ENCODE measurements at places on chromosomes 1 and 21. TPM values are rescaled to one million over a fixed set of nuclear protein-coding genes. Genes with fewer than 3 reads are reported as not detected.
A peak's percentile ranks its signal among the peaks of the same experiment; 100 is the strongest.

DNA sequence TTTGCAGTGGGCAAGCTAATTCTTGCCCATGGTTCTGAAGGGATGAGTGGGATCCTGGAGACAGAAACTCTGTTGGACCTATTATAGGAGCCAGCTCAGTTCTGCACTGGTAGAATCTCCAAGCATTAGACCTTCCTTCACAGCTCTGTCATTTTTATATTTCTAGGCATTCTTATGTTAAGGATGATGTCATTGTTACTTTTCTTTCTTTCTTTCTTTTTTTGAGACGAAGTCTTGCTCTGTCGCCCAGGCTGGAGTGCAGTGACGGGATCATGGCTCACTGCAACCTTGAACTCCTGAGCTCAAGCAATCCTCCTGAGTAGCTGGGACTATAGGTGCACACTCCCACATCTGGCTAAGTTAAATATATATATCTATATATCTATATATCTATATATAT lies 7.5 kb downstream of the PFKFB2 start:
- no peak for DNase-seq

DNA sequence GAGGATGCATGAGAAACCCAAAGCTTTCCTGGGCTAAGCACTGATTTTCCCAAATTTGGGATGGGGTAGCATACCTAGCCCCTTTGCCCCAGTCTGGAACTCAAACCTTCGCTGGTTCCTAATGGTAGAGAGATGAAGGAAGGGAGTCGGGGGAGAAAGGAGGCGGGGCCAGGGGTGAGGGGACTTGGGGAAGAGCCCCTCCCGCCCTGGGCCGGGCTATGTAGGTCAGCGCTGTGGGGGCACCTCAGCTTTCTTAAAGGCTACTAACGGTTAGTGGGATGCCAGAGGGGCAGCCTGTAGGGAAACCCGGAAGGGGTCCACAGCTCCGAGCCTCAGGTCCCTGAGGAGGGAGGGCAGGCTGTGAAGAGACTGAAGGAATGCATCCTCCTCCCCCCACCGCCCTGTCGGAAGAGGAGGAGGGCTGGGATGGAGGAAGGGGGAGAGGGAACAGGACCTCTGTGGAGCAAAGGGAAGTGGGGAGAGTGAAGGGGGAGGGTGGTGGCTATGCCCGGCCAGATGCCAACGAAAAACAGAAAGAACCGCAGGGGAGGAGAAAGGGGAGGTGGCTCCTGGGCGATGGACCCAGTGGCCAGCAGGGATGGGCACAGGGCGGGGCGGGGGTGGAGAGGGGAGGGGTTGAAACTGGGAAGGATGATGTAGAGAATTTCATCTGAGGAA lies 1.3 kb downstream of the CADM3 start:
- DNase-seq, result no peak

DNA sequence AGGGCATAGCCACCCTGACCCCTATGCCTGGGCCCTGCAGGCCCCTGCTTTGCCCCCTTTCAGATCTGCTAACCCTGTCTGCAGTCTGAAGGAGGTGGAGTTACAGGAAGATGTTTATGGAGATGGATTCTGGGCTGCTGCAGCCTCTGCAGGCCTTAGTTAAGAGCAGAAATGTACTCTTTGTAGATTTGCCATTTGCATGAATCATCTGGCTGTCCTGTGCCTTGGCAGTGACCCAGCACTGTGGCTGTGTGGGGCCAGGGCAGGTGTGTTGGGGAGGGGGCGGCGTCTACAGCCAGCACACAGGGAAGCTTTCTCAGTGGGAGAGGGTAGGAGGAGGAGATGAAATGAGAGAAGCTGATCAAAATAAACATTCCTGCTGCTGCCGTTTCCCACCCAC lies 867.3 kb downstream of the PLA2G4A start:
- no peak for DNase-seq

- no peak for DNase-seq
Measured at GRCh38 chr1:36123356-36123755, 1.7 kb downstream of the COL8A2 start.

- no peak for DNase-seq
Measured at GRCh38 chr1:154589780-154590179, 18.2 kb downstream of the ADAR start.

DNA sequence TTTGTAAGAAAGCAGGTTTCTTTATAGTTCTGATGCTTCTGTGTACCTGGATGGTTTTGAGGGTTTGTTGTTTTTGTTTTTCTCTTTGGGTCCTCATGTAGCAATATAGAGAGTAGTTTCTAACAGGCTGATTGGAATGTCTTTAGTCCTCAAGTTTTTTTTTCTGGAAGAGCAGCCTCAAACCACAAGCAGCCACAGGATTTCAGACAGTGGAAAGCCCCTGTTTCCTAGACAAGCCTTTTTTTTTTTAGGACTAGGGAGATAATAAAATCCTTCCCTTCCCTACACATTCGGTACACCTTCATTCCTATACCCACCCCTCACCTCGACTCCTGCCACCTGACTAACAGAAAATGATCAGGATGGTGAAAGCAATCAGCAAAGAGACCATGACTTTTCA lies 47.6 kb downstream of the ACP6 start:
- no peak for DNase-seq

DNA sequence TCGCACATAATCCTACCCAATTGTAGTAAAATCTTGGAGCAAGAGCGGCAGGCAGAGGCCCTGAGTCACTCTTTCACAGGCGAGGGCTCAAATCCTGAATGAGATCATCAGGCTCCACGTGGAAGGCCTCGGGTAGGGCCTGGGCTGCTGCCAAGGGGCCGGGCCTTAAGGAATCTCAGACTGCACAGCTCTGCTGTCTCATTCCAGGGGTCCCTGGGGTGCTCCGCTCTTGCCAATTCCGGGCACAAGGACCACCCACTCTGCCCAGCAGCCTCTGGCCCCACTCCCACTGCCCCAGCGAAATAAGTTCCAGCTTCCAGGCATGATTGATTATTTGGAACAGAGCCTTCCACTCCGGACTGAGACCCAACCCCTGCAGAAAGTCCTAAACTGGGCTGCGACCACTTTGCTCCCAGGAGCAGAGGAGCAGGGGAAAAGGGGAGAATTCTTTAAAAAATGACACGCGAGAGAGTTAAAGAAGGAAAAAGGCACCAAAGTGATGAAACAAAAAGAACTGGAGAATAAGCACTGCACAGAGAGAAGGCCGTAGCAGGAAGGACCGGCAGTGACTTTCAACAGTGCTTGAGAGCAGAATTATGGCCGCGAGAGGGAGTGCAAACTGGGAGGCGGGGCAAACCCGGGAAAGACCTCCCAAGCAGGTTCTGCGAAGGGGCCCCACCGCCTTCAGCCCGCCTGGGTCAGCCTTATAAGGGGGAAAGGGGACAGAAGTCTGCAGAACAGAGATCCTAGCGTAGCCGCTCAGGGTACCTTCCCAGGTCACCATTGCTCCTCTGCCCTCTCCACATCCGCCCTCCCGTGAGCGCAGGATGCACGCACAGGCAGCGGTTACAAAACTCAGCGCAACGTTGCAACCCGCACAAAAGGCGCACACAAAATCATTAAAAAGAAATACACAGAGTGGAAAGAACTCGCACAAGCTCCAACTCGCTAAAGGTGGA lies 2.0 kb downstream of the ADAMTS1 start:
- DNase-seq, result peak; percentile 57

DNA sequence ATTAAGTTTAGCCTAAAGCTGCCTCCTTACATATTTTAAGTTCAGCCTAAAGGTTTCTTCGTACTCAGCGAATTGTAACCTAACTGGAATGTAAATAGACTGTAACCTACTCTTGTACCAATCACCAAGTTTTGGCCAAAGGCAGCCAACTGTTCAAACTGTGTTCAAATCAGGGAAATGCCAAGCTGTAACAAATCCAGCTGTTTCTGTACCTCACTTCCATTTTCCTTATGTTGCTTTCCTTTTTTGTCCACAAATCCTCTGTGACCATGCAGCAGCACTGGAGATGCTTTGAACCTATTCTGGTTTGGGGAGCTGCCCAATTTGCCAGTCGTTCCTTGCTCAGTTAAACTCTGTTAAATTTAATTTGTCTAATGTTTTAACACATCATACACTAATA lies 3.2 kb upstream of the APOBEC4 start:
- DNase-seq, result no peak

DNA sequence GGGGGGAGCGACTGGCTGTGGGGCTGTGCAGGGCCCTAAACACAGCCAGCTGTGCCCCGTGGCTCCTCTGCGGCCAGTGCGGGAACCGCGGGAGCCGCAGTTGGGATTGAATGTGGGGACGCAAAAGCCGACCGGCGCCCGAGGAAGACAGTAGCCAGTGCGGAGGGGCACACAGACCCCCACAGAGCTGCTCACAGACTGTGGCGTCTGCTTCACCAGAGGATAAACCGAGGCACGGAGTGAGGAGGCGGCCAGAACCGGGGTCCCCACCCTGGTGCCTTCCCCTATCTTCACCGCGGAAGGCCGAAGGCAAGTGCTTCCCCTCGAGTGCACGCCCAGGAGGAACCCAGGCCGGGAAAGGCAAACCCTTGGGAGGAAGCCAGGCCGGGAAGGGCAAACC lies 8.7 kb upstream of the TMEM52 start:
- DNase-seq, result no peak

GRCh38 chr1:84259989-84260388 lies 41.5 kb upstream of the SAMD13 start:
- DNase-seq, result no peak

DNA sequence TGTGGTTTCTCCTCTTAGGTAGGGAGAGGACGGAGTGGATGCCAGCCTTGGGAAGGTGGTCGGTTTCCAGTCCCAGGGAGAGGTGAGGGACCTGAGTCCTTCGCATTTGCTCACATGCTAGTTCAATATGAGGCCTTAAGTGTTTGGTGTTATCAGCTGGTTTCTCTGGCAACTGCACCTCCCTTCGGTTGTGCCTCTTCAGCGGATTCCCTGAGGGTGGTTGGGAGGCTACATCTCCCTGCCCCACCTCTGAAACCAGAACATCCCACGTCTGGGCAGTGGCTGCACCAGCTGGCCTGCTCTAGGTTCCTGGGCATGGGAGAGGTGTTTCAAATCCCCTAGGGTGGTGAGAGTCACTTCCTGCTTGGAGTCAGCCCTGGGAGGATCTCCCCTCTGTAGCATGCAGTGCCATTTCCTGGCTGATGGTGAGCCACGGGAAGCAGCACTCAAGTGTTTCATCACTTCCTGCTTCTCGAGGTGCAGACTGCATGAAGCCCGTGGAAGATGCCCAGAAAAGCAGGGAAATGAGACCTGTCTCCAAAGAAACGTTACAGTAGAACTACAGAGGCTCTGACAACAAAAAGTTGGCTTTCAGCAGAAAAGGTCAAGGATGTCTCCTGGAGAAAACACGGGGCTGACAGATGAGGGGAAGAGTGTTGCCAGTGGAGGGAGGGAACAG lies 4.5 kb downstream of the TMEM125 start:
- DNase-seq, result peak; percentile 67

DNA sequence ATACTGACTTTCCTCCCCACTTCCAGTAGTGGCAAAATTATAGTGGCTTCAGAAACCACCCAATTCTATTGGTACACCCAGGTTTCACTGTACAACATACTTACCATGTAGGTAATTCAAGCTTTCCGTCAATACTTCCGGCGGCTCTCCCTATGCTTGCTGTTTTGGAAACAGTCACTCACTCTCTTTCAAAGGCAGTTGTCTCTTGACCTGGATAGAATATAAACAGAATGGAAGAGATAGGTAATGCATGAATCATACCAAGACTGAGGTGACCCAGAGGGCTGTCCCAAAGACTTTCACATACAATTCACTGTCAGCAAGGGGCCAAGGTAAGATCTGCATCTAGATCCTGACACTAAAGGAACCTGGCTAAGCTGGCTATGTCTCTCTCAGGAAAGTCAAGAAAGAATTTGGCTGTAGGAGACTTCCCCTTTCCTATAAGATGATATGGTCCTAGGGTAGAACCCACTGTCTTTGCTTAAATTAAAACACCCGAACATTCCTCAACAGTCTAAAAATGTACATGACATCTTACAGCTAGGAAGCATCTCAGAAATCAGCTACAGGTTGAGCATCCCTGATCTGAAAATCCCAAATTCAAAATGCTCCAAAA lies 59.6 kb downstream of the LUZP1 start:
- no peak for DNase-seq

GRCh38 chr1:228697207-228698016 lies 37.9 kb upstream of the RHOU start:
- DNase-seq, result no peak

- DNase-seq, result no peak
Measured at GRCh38 chr1:152964536-152964935, 5.9 kb upstream of the SPRR4 start.

The PODN gene
- total RNA-seq, result not detected

DNA sequence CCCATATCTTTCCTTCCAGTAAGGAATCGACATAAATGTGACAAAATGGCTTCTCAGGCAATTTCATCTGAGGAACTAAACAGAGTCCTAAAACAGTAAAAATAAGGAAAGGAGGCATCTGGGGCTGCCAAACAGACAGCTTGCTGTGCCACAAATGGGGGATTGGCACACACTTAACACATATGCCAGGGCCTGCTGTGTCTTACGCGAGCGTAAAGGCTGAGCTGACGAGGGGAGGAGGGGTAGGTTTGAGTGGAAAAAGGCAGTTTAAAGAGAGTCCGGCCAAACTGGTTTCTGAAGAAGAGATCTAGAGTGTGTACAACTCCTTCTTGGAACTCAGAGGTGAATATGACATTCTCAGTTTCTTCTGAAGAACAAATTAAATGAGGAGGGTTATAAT lies 244.1 kb upstream of the MAP1LC3C start:
- no peak for DNase-seq

DNA sequence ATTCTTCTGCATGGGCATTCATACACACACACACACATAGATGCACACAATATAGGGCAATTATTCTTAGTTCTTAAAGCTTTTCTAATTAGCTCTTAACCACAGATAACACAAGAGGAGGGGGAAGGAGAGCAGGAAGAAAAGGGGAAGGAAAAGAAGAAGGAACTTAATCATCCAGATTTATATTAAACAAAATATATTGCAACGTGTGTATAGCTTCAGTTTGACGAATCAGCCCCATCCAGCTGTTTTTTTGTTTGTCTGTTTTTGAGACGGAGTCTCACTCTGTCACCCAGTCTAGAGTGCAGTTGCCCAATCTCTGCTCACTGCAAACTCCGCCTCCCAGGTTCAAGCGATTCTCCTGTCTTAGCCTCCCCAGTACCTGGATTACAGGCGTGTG lies 21.7 kb upstream of the ANKRD13C start:
- no peak for DNase-seq

The NR5A2 gene
- not detected for total RNA-seq

DNA sequence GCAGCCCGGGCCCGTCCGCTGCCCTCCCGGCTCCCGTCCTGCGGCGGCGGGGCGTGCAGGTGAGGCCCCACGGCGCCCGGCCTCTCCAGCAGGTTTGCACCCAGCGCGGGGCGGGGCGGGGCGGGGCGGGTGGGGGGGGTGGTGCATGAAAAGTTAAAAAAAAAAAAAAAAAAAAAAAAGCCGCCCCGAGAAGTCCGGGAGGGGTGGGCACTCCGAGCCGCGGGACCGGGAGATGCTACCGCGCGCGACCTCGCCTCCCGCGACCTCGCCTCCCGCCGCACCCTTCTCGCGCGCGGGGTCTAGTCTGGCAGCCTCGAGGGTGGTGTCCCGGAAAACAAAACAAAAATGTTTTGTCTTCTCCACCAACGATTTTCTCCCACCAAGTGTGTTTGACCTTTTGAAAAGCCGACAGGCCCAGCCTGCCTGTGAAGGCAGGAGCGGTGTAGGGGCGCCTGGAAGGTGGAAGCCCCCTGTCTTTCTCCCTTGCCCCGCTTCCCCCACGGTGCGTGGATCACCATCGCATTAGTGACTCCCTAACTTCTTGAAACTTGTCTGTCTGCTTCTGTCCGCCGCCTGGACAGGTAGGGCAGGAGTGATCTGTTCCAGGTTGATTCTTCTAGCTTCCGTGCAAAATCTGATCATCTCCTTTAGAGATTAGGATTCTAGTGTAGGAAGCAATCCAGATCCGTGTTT lies 569 bp downstream of the RCAN3 start:
- peak; percentile 55 for DNase-seq

- DNase-seq, result no peak
Measured at GRCh38 chr1:202791077-202791747, 17.0 kb downstream of the KDM5B start.

The SERPINC1 gene
- total RNA-seq, result 0.17 TPM

The ICOSLG gene
- 5.5 TPM for total RNA-seq

Measured in activated CD4-positive, alpha-beta T cell treated with anti-CD3 and anti-CD28 coated beads, Interleukin-2, amount 10 ng/mL, durations not matched to agents 7 days and 5 days (primary cell).